Cardiac fibroblast (primary cell): ENCODE measurements at places on chromosomes 3 and 15.

- DNase-seq: no peak
These were observed 320.5 kb upstream of the UMPS start for GRCh38 chr3:124409650-124410275.

GRCh38 chr15:38860253-38860652, 295.6 kb upstream of the RASGRP1 start:
- peak; percentile 73 for DNase-seq

- peak; percentile 43 for DNase-seq
These were observed 4.3 kb downstream of the ATP6V1A start for GRCh38 chr3:113751141-113751540.

GRCh38 chr3:105907777-105908176, 39.0 kb upstream of the CBLB start:
- DNase-seq: peak; percentile 73

- no peak for DNase-seq
These were observed 159.8 kb upstream of the LMCD1 start for GRCh38 chr3:8341821-8342247.

- no peak for DNase-seq
These were observed 1.5 kb downstream of the DUSP7 start for GRCh38 chr3:52054661-52055511.

GRCh38 chr15:89119489-89120478, 31.5 kb downstream of the ABHD2 start:
- DNase-seq: peak; percentile 85

DNA sequence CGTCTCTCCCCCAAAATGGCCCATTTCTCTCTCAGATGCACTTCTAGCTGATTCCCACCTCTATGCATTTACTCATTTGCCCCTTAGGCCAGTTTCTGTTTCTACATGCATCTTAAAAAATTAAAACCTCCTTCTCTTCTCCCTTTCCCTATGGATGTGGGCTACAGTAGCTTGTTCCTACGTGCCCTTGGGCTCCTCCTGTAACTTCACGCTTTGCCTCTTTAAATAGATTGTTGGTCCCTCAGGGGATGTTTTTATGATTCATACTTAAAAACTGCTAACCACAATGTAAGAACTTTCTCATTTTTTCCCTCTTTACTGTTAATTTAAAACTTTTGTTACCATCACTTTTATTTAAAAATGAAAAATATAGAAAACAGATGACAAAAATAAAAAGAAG, 185.6 kb upstream of the MRPL3 start:
- DNase-seq: peak; percentile 1

DNA sequence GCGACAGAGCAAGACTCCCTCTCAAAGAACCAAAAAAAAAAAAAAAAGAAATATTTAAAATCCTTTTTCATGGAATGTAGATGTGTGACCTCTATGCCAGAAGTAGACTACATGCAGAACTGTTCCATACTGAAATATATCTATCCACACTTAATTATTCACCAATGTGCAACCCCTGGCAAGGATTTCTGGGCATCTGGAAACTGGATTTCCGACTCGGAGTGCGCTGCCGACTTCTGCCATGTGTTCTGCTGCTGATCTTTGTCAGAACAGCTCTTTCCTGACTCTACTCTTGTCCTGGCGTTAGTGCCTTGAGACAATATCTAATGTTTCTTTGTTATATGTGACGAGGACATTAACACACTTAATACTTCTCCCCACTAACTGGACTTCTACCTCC, 11.7 kb downstream of the LIPH start:
- no peak for DNase-seq

GRCh38 chr3:196225763-196226364, 9.5 kb downstream of the SLC51A start:
- no peak for DNase-seq

DNA sequence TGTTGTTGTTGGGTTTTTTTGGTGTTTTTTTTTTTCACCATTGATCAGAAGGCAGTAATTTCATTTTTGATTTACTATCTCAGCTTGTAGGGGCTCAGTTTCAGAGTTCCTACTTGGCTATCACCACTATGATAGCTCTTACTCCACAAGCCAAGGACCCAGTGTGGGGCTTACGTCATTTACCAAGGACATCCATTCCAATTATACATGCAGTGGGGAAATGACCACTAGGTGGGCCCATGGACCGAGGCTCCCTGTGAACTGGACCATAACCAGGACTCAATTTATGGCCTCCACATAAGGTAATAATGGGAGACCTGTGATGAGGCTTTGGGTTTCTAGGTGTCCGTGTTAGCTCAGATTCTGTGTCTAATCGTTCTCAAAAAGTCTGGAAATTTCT, 67.5 kb upstream of the CACNA1D start:
- no peak for DNase-seq

DNA sequence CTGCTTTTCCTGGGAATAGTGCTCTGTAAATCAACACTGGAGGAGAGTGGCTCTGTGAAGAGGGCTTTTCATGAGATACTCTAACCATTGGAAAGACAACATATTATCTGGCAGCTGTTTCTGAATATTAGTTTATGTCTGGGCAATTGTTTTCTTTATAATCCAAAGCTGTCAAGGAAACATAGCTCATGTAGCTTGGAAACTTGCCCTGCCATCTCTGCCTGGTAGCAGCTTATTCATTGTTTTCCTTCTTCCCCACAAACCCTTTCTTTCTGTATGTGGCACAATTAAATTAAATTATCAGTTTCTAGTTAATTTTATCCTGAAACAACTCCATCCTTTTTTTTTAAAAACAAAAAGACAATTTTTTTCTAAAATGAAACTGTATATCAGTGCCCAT, 160.0 kb downstream of the EDEM1 start:
- no peak for DNase-seq

DNA sequence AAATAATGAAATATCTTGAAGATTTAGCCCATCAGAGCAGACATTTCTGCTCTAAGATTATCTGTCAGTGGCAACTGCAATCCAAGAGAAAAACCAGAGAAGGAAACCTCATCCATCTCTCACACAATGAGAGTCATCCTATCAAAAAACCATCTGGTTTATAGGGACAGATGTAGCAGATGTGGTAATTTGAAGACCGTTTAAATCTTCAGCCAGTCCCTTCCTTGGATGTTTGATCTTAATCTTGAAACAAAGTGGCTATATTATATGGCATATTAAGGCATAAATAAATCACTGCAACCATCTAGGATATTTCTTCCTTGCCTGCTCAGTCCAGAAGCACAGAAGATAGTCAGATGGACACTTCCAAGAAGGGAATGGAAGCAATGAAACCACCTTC, 305.3 kb downstream of the MAGI1 start:
- no peak for DNase-seq

- DNase-seq: no peak
These were observed 122.4 kb downstream of the CBLB start for GRCh38 chr3:105746231-105746996.

DNA sequence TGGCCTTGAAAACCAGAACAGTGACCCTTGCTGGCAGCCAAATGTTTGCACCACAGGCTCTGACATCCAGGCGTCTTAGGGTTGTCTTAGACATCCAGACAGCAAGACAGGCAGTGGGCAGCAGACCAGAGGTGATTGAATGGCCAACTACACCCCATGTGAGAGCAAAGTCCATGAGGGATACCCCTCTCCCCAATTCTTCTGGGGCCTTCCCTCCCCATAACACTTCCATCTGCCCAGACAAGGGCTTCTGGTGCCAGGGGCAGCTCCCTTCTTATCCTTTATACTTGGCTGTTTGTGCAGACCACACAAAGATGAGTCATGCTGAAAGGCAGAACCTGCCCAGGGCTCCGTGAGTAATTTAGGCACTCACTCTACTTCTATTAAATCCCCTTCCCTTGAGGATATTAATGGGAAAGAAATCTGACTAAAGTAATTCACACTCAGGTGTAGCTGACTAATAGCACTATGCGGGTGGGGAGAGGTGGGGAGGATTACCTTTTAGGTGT, 257.9 kb downstream of the UACA start:
- DNase-seq: peak; percentile 79

- DNase-seq: peak; percentile 22
These were observed 1.9 kb downstream of the RAP2B start for GRCh38 chr3:153163756-153164550.

DNA sequence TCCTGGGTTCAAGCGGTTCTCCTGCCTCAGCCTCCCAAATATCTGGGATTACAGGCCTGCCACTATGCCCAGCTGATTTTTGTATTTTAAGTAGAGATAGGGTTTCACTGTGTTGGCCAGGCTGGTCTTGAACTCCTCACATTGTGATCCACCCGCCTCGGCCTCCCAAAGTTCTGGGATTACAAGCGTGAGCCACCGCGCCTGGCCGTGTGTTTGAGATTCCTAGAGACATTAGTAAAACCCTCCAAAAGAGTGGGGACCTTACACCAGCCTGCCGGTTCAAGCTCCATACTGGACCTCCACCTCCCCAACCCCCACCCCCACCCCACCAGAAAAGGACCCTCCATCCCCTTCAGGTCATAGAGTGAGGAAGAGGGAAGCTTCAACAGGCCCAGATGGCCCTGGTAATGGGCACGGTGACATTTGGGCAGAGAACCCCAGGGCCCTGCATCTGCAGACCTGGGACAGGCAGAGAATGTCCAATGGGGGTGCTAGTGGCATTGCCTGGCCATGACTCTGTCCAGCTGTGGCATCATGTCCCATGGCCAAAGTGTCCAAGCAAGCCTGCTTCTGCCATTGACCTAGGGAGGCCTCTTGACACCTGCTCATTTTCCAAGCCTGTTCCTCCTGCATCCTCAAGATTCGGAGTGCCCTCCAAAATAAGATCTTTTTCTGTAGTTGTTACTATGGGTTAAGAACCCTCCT, 108.9 kb upstream of the KLF13 start:
- DNase-seq: no peak

- peak; percentile 76 for DNase-seq
These were observed 5.4 kb upstream of the ALDH1A2 start for GRCh38 chr15:58070801-58071418.

- DNase-seq: peak; percentile 97
These were observed 276.6 kb upstream of the GADL1 start for GRCh38 chr3:31170932-31171670.

DNA sequence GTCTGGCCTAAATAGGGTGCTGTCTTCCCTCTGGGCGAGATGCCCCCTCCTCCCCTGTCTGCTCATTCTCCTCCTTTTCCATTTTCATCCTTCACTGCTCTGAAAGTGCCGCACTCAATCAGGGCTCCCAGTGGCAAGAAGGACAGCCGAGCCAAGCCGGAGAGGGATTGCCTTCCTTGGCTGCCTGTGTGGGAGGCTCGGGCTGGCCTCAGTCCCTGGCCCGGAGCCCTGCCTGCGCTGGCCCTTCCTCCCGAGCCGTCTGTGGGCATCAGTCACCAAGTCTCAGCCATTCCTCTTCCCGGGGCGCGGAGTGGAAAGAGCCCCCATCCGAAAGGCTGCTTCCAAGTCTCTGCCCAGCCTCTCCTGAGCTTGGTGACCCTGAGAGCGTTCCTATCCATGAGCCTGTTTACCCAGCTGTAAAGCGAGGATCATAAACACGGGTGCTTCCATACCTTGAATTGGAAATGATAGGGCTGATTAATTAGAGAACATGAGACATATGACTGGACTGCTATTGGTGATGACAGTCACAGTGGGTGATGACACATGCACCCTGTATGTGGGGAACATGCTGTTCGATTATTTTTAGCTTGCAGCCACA, 59.1 kb upstream of the TLE3 start:
- DNase-seq: peak; percentile 54

DNA sequence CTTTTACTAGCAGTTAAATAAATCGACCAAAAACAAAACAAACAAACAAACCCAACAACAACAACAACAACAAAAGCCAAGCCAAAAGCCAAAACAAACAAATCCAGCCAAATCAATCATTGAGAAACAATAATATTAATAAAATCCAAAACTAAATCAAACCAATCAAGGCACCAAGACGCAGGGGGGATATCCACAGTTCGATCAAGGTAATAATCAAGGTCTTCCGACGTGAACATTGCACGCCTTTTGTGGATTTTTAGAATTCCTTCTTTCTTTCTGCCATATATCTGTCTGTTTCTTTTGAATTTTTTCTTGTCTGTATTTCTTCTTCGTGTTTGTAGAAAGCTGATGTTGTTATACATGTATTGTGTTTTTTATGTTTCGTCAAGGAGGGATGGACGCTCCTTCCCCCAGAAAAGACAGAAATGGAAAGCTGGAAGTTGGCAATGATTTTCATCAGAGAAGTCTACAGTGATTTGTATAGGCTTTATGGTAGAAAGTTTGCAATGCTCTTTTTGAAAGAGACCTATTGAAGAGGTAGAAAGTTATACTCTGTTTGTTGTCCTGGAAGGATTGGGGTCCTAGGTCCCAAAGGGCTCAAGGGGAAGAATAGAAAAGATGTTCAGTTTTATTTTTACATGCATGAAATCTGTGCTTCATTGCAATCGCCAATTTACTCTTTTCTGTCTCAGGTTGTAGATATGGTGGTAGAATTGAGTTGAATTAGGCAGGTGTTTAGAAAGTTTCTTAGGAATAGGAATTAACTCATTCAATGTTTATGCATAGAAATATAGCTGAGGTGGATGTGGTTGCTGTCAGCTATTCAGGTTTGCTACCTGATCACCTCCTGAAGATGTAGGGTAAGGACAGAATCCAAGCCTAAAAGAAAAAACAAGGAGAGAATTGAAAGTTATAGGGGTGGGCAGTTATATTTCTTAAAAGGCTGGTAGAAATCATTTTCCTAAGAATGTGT, 1.2 kb downstream of the ARPP21 start:
- no peak for DNase-seq

DNA sequence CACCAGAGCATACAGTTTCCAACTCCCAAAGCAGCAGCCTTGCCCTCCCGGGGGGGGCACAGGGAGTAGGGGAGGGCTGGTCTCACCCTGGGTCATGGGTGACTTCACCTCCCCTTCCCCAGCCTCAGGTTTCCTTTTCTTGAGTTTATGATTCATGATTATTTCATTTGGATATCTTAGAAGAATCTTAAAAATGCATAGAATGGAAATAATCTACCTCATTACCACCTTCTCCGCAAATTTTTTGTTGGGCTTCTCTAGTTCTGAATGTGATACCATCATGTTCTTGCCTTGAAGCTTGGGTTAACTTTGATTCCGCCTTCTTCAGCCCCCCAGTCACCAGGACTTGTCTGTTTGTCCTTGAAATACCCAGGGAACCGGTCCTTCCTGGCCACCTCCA, 148.8 kb upstream of the ROPN1 start:
- DNase-seq: no peak

GRCh38 chr15:22911306-22911705, 68.9 kb downstream of the CYFIP1 start:
- DNase-seq: no peak

GRCh38 chr3:43289401-43289800, 3.1 kb downstream of the SNRK start:
- DNase-seq: no peak

- DNase-seq: no peak
These were observed 26.1 kb upstream of the MUC13 start for GRCh38 chr3:124960698-124961097.

DNA sequence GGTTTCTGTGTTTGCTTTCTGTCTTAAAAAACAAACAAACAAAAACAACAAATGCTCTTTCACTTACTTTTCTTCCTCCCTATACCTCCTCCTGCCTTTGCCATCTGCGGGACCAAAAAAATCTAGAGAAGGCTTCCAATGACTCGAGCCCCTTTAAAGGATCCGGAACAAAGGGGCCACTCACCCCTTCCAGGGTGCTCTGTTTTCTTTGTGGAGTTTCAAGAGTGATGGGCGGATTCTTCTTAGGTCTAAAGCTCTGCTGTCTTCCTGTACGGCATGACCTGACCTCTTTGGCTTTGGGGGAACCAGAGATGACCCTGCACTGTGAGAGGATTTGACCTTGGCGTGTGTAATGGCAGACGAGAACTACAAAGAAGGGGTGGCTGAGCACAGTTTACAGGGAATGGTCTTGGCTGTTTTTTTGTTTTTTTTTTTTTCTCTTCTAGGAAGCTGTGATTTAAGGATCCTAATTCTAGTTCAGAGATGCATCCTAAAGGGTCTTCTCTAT, 2.2 kb upstream of the MUC20 start:
- DNase-seq: no peak
